Activated CD4-positive, alpha-beta T cell treated with anti-CD3 and anti-CD28 coated beads, Interleukin-2, Interleukin-4, amounts not matched to agents 100 ng/mL and 50 ng/mL, durations not matched to agents 16 hours and 8 hours (primary cell): ENCODE measurements at places on chromosomes 4 and X.

DNA sequence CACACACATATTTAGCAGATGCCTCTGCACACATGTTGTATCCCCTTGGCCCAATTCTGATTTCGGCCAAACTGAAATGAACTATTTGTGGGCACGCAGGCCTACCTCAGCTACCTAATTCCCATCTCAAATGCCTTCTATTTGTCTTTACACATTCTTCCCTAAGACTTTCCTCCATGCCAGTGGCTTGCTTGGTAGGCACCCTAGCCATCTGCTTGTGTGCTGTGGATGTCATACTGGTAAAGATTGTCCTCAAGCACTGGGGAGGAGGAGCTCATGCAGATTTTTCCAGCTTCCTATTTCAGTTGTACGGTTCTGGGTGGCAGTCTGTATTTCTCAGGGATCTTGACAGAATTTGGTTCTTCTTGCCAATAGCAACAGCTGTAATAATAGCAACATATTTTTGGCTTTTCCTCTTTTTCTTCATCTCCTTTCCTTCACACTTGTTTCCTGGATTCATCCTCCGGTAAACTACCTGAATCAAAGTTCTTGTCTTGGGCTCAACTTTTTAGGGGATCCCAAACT lies 514.3 kb downstream of the ADGRL3 start:
- DNase-seq: no peak

- DNase-seq: no peak
These were observed 20.1 kb downstream of the LYAR start for GRCh38 chr4:4269856-4270255.

- DNase-seq: no peak
These were observed 64.1 kb downstream of the ZNF81 start for GRCh38 chrX:47900833-47901232.

GRCh38 chrX:15405846-15406245 lies 21.6 kb upstream of the VEGFD start:
- DNase-seq: no peak

DNA sequence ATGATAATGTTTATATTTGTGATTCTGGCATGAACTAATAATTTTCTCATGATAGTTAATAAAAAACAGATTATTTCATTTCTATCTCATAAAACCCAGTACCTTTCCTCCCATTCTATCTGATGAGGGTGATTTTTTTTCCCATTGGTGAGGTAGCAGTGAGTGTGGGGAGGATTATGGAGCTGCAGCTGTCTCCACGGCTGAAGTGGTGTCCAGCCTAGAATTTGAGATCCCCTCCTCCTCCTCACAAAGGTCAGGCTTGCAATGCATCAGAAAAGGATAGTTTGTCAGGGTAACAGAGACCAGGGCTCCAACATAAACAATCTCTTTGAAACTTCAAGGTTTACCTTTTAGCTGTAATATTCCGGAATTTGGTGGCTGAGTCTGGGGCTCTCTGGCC lies 60.9 kb downstream of the C4orf51 start:
- no peak for DNase-seq

DNA sequence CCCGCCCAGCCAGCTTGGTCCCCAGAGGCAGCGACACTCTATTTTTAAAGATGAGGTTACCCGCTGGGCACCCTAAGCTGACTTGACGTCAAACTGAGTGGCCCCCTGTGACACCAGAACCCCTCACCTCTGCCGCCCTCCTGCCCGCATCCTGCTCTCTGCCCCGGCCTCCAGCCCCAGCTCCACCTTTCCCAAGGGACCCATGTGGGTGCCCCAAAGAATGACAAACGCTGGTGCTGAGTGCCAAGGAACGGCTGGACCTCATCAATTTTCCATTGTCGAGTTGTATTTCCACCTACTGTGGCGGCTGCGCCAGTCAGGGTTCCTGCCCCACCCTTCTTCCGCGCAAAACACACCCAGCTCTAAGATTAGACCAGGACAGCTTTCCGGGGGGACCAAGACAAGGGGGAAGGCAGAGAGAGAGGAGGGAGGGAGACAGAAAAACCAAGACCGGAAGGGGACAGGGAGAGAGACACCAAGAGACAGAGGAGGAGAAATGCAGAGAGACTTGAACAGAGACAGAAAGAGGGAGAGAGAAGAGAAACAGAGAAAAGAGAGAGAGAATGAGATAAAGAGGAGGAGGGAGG lies 2.0 kb downstream of the PRKX start:
- DNase-seq: no peak

- no peak for DNase-seq
These were observed 54.1 kb downstream of the PHF8 start for GRCh38 chrX:53990171-53990570.

- DNase-seq: no peak
These were observed 685.5 kb downstream of the KCTD8 start for GRCh38 chr4:43763029-43763610.

- no peak for DNase-seq
These were observed 49.7 kb upstream of the GPRIN3 start for GRCh38 chr4:89357340-89357739.

DNA sequence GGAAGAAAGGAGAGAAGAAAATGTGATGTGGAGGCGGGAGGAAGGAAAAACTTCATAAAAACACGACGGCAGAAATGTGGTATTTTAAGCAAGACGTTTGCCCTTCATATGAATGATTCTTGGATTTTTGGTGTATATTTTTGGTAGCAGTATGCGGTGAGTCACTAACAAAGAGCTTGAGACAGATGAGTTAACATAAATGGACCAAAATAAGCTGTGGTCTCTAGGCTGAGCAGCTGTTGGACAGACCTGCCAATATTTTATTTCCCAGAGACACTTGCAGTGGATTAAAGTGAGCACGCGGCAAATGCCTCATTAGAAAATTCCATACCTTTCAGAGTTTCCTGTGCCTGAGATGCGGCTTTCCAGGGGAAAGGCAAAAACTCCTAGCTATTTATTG lies 43.1 kb upstream of the RPS6KA3 start:
- no peak for DNase-seq

DNA sequence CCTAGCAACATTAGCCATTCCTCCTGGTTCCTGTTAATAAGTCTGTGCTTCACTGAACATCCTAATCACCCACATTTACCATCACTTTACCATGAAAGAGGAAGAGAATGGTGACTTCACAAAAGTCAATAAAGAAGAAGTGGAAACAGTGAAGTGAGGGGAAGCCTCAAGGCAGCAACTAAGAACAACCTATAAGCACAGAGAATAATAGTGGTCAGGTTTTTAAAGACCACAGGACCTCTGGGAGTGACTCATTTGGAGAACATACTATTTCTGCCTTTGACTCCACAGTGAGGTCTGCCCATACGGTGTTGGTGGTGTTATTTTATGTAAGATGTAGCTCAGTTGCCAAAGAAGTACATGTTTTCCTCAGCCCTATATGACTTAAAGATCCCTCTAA lies 86.0 kb upstream of the TET2 start:
- peak; percentile 90 for DNase-seq

DNA sequence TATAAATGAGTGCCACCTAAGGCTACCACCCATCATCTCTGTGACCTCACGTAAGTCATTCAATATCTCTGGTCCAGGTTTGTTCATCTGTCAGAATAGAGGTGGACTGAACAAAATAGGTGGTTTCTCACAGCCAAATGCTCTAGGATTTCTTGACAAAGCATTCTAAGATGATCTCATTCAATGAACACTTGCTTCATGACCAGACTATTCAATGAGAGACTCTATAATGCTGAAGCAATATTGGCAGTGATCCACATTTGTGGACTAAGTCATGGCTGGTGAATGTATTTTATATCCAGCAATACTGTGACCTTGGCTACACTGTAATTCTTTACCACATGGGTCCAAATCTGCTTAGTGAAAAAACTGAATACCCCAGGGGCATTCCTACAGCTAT lies 37.9 kb downstream of the LDB2 start:
- DNase-seq: no peak

DNA sequence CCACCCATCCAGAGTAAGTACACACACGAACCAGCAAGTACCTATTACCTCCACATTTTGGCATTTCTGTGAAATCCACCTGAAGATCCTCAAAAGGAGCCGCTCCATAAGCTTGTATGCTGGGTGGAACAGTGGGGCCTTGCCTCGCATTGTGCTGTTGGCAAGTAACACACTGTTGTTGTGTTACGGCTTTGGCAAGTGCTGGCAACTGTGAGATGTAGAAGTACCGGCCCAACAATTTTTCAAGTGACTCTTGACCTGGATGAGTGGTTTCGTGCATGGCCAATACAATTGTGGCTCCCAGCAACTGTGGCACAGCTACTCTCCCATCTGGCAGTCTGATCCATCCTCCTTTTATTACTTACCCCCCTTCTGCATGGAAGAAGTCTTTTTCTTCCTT lies 128.7 kb downstream of the CCNB3 start:
- no peak for DNase-seq

DNA sequence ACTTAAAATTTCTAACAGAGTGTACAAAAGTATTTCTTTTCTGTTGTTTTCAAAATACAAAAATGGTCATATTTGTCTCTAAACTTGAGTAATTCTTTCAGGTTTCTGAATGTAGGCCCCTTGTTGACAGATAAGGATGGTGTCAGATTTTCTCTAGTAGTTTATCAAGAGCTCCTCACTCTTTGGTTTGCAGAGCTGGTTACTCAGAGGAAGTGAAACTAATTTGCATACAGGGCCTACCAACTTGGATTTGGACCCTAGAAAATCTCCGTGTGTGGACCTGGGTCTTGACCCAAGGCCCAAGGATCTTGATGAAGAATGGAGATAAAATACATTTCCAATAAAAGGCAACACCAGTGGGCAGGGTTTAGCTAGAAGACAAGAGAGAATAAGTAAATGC lies 433 bp upstream of the ADH6 start:
- no peak for DNase-seq

DNA sequence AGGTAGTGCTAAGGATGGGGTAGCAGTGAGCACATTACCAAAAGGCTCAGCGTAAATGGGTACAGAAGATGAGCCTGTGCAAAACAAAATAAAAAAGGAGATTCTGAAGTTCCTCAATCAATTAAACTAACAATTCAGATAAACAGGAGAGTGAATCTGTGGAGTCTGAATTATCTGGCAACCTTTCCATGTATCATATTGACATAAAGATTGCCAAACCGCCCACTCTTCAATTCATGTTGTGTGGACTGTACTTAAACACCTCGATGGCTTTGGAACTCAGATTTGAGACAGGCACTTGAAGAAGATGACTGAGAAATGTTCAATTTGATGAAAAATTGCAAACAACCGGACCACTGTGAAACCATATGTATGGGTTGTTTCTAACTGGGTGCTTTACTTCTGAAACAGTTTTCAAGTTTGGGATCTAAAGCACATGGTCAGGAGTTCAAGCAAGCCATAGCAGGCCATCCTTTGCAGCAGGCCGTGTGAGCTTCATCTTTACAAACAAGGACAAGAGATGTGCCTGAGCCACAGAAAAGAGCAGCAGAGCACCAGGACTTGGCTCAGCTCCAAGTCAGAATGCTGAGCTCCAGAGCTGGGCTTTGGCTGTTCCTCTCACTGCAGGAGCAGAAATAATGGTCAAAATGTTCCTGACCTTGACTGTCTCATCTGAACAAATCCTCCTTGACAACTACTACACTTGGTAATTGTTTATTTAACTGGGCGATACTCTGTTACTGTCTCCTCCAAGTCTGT lies 108.1 kb downstream of the MGST2 start:
- no peak for DNase-seq

DNA sequence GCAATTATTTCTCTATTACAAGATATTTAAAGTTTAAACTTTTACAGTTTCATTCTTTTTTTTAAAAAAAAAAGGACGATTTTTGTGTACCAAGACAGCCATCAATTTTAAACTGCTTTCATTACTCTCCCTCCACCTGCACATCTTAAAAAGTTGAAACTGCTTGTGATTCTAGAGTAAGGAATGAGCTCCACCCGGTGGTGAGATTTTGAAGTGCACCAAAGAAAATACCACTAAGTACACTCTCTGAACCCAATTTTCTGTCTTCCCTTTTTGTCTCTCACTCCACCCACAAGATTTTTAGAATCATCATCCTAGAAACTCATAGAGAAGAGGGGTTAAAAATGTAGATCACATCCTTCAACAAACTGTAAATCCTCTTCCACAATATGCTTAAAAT lies 91.3 kb upstream of the WDR44 start:
- peak; percentile 27 for DNase-seq

DNA sequence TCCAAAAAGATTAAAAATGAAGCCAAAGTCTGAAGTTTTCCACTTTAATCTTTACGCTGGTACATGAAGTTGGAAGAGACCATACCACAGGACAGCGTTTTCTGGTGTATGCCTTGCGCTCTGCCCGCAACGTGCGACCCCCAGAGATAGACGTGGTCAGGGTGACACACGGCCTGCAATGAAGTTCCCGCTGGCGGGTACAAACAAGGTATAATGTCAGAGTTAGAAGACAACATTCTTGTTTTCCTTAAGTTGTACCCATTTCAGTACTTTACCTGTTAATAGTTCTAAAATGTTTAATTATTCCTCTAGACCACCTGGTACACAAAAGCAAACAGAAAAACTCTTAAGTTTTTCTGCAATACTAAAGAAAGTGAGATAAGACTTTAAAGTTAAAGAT lies 4.8 kb downstream of the HNRNPDL start:
- no peak for DNase-seq

GRCh38 chrX:68183612-68184214 lies 249.6 kb downstream of the OPHN1 start:
- DNase-seq: peak; percentile 31

GRCh38 chrX:105302246-105302645 lies 81.8 kb upstream of the TEX13A start:
- DNase-seq: no peak

DNA sequence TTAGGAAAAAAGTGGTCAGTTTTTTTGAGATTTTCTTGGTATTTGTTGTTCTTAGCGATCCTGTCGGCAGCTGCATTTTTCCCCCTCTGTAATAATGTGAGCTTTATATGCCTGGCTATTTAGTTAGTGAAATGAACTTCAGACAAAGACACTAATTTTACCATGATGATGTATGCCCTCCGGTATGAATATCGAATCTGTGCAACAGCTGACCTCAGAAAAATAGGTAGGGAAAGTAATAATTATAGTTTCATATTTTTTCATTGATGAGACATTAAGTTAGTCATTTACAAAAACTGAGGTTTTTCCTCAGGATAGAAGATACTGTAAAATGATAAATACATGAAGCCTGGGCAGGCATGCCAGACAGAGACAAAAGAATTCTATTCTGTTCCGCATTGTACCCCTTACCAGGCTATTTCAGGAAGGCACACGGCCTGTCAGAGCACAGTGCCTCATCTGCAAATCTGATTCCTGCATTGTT lies 155.8 kb downstream of the SHROOM3 start:
- DNase-seq: no peak

DNA sequence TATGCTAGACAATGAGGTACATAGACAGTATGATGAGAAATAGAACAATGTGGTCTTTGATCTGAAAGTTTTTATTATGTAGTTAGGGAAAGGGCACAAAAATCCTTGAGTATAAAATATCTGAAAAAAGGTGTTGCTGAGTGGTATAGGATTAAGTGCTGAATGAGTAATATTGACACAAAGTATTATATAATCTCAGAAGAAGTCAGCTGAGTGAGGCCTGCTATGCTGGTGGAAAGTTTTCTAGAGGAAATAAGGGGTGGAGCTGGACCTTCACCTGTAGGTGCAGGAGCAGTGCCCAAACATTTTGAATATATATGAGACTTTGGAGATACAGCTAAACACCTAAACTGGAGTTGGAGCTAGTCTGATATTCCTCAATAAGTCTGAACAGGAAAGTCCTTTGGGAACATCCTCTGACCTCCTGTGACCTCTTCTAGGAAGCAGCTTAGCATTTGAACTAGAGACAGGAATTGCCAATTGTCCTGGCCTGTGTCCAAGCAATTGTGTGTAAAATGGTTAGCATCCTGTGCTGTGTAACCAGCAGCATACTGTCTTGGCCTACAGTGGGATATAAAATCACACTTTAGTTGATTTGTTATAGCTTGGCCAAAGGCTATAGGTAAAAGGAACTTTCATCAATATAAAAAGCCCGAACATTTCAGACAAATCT lies 285.3 kb downstream of the ANKRD50 start:
- DNase-seq: no peak

- DNase-seq: no peak
These were observed 39.3 kb upstream of the IQSEC2 start for GRCh38 chrX:53320543-53321229.
